Kidney epithelial cell (primary cell): ENCODE measurements at places on chromosomes 2 and 18. TPM values are rescaled to one million over a fixed set of nuclear protein-coding genes. Genes with fewer than 3 reads are reported as not detected.
A peak's percentile ranks its signal among the peaks of the same experiment; 100 is the strongest.

GRCh38 chr2:174673876-174674275 is 76.3 kb upstream of the WIPF1 start:
- no peak for DNase-seq

DNA sequence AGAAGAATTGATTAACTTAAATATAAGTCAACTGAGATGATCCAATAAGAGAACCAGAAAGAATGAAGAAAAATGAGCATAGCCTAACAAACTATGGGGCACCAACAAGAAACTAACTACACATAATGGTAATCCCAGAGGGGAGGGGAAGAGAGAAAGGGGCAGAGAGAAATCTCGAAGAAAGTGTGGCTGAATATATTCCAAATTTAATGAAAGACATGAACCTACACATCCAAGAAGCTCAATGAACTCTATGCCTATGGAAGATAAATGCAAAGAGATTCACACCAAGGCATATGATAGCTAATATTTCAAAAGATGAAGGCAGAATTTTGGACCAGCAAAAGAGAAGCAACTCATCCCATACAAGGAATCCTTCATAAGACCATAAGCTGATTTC is 649.2 kb downstream of the ZEB2 start:
- no peak for DNase-seq

GRCh38 chr2:229124136-229124535 is 147.0 kb downstream of the PID1 start:
- DNase-seq = no peak

GRCh38 chr2:171436307-171436706 is 2.3 kb downstream of the DCAF17 start:
- no peak for DNase-seq

DNA sequence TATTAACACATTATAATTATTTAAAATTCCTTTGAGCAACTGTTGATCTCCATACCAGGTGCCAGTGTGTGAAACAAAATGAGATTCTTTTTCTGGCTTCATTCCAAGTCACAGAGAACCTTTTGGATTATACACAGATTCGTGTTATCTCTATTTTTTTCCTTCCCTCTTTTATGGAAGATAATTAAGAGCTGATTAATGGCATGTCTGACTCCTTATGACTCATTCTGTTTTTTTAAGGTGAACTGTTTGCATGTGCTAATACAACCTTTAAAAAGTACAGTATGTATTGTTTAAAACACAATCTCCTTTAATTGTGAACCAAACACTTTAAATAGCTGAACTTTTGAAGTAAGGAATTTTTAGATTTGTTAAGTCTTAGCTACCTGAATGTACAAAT is 39.3 kb downstream of the PELI1 start:
- DNase-seq = no peak

DNA sequence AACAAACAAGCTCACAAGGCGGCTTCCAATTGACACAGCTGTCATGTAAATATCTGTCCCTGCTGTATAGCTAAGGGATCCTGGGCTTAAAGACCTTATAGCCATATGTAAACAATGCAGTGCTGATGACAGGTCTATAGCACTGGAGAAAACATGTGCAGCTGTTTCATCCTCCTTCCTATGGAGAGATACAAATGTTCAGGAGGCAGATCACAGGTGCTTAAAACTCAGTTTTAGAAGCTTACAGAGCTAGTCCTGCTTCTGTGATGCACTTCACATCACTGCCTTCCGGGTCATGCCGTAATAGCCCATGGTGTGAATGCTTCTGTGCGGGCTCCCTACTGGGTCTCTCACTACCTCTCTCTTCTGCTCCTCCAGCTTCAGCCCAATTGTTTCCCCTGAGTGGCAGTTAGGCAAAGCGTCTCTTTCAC is 262.4 kb upstream of the CHST9 start:
- DNase-seq = no peak

DNA sequence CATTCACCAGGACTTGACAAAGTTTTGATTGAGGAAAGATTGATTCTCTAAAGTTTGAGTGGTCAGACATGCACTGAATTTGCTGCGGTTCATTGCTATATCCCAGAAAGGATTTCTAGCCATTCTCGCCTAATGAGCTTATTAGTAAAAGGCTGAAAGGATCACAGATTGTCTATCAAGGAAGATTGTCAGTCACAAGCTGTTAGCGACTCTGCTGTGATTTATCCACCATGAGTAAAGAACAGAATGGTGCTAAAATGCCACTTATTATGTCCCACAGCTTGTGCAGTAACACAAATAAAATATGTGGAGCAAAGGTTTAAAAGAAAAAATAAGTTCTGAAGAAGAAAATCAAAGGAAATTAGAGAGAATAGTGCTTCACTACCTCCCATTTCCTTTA is 701.2 kb upstream of the CDH7 start:
- no peak for DNase-seq

DNA sequence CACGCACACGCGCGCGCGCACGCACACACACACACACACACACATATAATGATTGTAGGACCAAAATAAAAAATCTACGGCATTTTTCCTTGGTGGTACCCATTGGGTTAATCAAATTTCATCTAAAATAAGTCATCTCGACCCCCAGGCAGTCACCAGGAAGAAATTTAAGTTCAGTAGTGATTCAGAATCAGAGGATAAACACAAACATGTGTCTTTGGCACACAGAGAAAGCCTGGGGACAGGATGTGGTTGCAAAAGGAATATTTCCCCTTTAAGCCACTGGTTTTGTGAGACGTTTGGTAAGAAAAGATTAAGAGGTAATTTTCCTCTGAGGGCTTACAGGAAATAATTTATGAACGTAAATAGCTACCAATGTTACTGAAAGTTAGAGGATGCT is 171.6 kb upstream of the PIEZO2 start:
- DNase-seq = no peak

DNA sequence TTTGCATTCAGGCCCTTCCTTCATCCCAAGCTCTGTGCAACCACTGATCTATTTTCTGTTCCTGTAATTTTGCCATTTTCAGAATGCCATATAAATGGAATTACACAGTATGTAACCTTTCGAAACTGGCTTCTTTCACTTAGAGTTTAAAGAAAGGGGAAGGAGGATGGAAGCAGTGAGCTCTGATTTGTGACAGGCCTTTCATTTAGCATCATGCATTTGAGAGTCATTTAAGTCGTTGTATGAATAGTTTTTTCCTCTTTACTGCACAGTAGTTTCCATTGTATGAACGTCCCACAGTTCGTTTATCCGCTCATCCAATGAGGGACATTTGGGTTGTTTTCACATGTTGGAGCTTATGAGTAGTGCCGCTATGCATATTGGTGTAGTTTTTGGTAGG is 67.0 kb downstream of the LBH start:
- DNase-seq = no peak

DNA sequence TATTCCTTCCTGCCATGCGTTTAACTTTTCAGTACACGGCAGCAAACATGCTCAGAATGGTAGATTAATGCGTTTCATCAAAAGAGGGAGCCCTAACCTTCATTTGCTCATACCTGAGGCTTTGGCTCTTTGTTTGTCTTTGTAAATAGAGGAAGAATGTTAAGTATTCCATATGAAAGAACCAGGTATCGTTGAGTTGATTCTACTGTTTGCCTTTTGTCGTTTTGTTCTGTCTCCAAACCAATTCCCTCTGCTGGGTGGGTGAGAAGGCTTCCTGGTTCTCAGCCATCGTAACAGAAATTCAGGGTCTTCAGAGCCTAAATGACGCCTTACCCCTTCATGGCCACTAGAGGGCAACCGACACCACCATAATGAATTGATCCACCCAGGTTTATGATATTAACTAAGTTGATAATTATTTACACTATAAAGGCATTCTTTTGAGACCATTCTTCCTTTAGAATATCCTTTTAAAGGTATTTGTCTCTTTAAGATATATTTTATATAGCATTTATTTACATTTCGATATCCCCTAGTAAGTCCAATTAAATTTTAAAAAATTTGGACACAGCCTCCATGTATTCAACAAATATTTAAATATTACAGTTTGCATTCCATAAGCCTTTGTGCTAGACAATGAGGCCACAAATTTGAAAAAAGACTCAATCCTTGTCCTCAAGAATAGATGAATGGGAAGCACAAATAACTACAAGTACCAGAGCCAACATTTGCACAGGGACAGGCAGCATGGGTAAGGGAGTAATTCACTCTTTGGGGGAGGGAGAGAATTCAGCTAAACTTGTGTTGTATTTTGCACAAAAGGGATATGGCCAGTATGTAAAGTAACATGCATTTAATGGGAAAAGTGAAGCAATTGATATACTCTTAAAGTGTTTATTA is 48.1 kb downstream of the TIMM21 start:
- peak; percentile 18 for DNase-seq

DNA sequence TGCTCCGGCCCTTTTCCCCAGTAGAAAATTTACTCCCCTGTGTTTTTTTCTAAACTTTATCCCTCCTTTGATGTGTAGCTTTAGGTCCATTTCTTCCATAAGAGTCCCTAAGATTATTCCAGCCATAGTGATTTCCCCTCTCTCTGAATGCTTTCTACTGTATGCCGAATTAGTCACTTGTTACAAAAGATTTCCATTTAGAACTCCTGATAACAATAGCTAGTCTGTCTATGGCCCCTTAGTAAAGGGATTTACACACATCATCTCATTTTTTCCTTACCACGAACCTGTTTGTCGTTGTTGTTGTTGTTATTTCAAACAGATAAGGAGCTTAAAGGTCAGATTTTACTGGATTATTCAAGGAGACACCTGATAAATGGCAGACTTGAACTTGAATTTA is 256.1 kb downstream of the PAX3 start:
- no peak for DNase-seq

DNA sequence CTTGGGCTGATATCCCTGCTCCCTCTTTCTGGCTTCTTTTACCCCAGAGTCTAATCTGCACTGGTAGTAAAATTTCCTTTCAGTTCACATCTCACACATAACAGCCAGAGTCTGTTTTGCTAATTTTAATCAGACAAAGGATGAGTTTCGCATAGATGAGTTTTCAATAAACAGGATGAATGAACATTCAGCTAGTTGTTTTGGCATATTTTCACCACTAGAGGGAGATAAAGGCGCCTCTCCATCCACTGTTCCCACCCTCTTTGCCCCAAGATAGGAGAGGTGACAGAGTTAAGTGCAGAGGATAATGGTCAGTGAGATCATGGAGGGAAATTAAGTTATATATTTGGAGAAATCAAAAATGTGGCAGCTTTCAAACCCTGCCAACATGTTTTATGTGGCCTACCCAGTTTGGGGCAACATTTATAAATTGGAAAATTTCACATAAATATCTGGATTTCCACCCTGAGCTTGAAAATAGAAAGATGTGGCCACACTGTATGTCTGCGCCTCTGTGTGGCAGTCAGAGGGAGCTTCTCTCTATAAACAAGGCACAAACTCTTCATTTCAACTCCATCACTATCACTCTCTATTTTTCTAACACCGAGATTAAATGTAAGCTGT is 48.5 kb upstream of the DTNA start:
- no peak for DNase-seq

- DNase-seq = no peak
Measured at GRCh38 chr2:218298314-218298875, 6.1 kb upstream of the TMBIM1 start.

The POTEJ gene
- not detected in 2 replicates for total RNA-seq

The APCDD1 gene
- 0.71 and 1.2 TPM in 2 replicates for total RNA-seq

The APOB gene
- total RNA-seq = not detected in 2 replicates

The SPEG gene
- 6.5 and 9.9 TPM in 2 replicates for total RNA-seq

The SPATA3 gene
- not detected in 2 replicates for total RNA-seq

The FAHD2A gene
- total RNA-seq = 47.4 and 55.9 TPM in 2 replicates

The RNPEPL1 gene
- total RNA-seq = 91.3 and 122 TPM in 2 replicates
